Astrocyte of the cerebellum (primary cell): ENCODE measurements at places on chromosomes 13 and 19.

DNA sequence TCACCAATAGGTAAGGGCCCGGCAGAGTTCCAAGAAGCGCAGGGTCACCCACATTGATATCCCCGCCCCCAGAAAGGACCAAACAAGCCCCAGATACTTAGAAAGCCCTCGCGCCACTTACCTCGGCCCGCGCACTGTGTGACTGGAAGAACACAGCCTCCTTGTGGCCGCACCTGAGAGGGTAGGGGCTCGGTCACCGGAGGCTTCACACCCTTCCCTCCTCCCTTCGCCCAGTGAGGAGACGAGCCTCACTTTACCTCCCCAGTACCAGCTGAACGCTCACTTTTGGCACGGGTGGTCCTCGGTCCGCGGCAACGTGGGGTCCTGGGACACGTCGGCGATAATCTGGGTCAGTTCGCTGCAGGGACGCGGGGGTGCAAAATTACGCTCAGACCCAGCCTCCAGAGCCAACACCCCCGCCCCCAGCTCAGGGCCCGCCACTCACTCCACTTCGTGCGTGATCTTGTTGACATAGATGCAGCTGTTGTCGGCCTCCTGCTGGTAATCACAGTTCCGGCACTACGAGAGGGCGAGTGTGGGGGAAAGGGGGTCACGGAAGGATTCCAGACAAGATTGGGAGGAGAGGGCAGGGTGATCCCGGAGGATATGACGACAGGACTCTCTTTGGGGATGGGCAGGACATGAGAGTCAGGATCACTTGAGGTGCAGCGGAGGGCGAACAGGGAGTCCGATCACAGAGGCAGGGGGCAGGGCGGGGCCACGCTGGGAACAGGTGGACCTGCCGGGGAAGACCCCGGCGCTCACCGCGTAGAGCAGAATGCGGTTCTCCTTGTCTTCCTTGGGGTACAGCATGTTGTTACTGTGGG, 568 bp downstream of the POLR2I start:
- DNase-seq, result no peak

- DNase-seq, result no peak
Observed at GRCh38 chr19:38744874-38745273, 600 bp upstream of the CAPN12 start.

DNA sequence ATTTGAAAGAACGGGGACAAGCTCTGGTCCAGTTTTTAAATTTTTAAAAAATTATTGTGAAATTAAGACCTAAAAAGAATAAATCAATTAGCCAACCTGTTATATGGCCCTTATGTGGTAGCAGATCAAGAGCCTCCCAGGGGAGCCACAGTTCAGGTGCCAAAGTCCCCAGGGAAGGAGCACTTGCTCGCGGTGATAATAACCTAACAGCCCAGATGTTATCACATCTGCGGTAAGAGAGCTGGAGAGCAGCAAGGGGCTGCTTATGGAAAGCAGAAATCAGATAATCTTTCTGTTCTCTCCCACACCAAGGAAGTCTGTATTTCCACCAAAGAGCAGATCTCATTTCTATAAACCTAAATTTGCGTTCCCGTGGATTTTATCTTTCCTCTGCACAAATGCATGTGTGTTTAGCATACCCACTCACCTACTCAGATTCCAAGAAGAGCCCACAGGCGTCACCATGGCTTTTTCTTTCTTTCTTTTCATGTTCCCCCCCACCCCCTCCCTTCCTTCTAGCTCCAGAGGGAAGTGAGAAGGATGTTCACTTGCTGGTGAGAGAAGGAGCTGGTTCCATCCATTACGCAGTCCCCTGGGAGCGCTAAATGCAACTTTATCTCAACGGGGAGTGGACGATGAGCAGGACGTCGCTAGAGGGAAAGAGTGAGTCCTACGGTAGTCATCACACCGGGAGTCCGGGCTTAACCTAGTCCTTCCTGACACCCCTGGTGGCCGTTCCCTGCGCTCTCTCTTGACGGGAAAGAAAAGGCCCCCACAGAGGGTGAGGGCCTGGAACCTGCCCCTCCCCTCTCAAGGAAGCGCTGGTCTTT, 1.6 kb upstream of the POU4F1 start:
- DNase-seq, result no peak

- no peak for DNase-seq
Observed at GRCh38 chr19:51607077-51607476, 23.1 kb downstream of the SIGLEC5 start.

- DNase-seq, result no peak
Observed at GRCh38 chr13:112968910-112969691, at the start of gene MCF2L. Gene MCF2L, plus strand, starts transcription at chr13:112969214. Its CDS starts 166 bp downstream, at chr13:112969380.

DNA sequence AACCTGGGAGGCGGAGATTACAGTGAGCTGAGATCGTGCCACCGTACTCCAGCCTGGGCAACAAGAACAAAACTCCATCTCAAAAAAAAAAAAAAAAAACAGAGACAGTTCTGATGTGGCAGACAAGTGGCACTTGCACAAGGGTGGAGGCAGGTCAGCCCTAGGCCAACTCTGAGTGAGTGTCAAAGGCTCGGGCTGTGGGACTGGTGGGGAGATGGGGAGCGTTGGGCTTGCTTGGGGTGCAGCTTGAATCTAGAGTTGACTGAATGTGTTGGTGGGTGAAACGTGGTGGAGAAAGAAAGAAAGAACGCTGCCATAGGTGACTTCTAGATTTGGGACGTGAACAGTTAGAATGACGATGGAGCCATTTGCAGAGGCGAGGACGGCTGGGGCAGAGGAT, 121.3 kb upstream of the SPACA7 start:
- DNase-seq, result no peak

GRCh38 chr13:101624210-101624922, 171.9 kb downstream of the ITGBL1 start:
- no peak for DNase-seq

GRCh38 chr19:6767357-6768235, at the start of gene SH2D3A:
Gene SH2D3A, minus strand, starts transcription at chr19:6767435. Its CDS starts 3,687 bp downstream, at chr19:6763748.
- DNase-seq, result no peak

DNA sequence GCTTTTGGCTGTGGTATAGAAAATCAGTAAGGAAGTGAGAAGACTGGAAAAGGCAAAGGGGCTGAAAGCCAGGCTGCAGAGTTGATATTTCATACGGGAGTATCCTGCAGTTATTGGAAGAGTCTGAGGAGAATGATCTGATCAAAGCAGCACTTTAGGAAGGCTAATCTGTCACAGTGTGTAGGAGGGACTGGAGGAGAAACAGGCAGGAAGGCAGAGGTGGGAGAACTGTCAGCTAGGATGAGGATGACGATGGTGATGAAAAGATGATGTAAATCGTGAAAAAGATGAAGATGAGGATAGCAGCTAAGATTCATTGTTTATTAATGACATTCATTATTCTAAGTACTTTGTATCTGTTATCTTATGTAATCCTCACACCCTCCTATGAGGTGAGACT, 123.0 kb downstream of the DNAJC15 start:
- no peak for DNase-seq

DNA sequence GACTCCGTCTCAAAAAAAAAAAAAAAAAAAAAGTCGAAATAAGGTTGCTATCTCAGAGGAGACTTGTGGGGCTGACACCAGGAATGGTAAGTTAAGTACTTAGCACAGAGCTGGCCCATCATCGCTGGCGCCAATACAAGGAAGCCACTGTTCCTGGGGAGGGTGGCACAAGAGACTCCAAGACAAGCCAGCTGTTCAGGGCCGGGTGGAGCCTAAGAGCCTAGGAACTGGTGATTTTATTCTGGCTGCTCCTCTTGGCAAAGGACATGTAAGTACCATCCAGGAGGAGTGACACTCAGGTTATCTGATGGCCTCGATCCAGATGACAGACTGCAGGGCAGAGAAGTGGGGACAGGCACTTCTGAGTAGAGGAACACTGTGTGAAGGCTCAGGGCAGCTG, 3.8 kb downstream of the ELOF1 start:
- no peak for DNase-seq

- no peak for DNase-seq
Observed at GRCh38 chr19:54507824-54508223, 5.2 kb downstream of the LAIR2 start.

DNA sequence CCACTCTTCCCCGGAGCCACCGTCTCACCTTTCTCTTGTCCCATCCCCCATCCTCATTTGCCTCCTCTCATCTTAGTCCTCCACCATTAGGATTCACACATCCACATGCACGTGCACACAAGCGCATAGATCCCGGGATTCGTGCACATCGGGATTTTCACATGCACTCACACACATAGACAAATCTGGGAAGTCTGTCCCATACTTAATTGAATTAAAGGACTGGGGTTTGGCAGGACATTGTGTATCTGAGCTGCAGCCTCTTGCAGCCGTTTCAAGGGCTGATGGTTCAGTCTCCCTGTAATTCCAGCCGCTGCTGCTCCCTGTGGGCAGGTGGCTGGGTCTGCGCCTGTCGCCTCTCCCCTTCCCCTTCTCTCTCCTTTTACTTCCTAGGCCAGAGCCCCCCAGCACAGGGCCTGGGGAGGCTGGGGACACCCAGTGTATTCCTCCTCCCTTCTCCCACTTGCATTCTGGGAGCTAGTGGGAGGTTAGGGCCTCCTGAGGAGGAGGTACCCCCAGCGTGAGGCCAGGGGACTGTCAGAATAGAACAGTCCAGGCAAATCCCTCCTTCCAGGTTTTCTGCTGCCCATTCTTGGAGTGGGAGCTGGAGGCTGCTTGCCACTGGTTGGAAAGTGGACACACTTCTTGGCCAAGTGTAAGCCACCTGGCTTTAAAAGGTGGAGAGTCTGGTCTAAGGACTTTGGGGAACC, 43.6 kb downstream of the LYL1 start:
- DNase-seq, result no peak

- no peak for DNase-seq
Observed at GRCh38 chr13:30799356-30799824, 64.0 kb downstream of the ALOX5AP start.

GRCh38 chr19:51480590-51480989, 2.3 kb downstream of the CEACAM18 start:
- DNase-seq, result no peak

DNA sequence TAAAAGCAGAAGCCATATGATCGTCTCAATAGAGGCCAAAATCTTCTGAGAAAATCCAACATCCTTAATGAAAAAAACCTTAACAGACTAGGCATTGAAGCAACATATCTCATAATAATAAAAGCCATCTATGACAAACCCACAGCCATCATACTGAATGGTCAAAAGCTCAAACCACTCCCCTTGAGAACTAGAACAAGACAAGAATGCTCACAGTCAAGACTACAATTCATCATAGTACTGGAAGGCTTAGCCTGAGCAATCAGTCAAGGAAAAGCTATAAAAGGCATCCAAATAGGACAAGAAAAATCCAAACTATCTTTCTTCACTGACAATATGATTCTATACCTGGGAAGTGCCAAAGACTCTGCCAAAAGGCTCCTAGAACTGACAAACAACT, 2668.2 kb upstream of the PCDH20 start:
- no peak for DNase-seq

DNA sequence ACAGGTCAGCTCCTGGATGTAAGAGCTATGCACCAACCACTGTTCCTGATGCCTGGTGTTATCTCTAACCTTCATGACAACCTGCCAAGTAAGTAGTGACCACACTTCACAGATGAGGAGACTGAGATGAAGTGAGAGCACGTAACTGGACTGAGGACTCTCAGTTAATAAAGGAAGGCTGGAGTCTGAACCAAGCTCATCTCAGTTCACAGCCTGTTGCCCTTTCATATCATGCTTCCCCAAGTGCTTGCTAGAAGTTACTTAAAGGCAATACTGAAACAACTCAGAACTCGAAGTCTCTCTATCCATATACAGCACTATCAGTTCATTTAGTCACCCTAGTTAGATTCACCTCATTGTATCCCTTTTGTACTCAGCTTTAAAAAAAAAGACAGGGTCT, 119.7 kb downstream of the ABCC4 start:
- no peak for DNase-seq

- no peak for DNase-seq
Observed at GRCh38 chr13:107203146-107203847, 635.4 kb upstream of the ARGLU1 start.

DNA sequence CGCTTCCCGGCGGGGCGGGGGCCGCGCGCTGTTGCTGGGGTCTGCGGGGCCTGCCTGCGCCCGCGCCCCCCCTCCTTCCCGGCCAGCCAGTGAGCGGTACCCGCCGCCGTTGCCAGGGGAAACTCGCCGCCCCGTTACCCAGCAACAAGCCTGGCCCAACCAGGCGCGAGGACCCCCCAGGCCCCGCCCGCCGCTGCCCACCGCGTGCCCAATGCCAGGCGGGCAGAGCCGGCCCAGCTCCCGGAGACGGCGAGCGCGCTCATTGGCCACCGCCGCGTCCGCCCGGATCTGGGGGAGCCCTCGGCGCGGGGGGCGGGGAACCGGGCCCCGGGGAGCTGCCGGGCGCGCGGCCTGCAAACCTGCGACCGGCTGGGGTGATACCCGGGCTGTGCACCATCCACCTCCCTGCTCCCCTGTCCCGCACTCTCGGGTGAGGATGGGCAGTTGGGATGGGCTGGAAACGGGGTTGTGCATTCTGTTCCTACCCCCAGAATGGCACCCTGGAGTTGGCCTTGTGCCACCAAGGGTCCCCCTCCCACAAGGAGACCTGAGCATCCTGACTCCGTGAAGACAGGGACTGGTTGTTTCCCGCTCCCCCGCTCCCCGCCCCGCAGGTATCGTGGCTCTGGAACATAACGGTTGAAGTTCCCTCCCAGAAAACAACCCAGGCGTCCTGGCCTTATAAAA, 8.8 kb upstream of the BBC3 start:
- no peak for DNase-seq

DNA sequence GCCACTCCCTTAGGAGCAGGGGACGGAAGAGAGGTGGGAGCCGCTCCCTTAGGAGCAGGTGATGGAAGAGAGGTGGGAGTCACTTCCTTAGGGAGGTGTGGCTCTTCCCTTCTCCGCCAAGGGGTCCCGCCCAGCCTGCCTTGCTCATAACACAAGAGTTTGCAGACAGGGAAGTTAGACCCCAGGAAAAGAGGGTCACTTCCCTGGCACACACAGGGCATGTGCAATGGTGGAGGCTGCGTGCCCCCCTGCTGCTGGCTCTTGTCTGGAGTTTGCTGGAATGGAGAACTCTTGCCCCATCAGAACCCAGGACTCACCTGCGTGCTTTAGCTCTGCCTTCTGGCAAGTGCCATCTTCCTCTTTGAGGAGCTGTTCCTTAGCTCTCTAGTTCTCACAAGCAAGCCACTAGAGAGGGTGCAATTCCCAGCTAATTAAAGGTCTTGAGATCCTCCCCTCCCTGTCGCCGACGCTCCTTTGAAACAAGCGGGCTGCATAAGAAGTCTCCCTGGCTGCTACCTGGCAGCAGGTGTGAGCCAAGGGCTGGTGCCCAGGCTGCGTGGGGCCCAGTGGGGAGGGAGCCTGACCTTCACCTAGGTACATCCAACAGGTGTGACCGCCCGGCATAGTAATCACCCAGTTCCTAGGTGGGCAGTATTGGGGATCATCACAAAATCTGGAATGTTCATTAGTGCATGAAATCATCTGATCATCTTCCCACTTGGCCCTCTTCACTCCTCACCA, 281.6 kb downstream of the ZNF536 start:
- DNase-seq, result no peak

- no peak for DNase-seq
Observed at GRCh38 chr13:50255639-50256038, 240.4 kb downstream of the KCNRG start.
